Lower leg skin (tissue), 4 donors: ENCODE measurements at places on chromosomes 7 and 10. TPM values are rescaled to one million over a fixed set of nuclear protein-coding genes. Genes with fewer than 3 reads are reported as not detected.

Gene PON1
- total RNA-seq = 1.4 TPM

- DNase-seq = no peak
Measured at GRCh38 chr10:118551535-118552100, 43.8 kb downstream of the PRLHR start.

GRCh38 chr10:117746541-117747448 lies 204.2 kb downstream of the EMX2 start:
- no peak for DNase-seq

Gene ZNF425
- 5.8 TPM for total RNA-seq

Gene GSTK1
- total RNA-seq = 97.0 TPM

DNA sequence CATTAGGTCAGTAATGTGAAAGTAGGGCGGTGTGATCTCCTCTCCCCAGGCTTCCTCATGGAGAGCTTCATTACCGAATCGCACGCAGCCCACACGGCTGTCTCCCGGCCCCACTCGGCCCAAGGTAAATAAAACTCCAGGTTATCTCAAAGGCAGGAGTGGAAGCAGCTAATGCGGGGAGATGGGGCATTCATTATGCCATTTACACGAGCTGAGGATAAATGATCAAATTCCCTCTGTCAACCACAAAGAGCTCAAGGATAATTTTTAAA lies 93.5 kb downstream of the ADARB2 start:
- DNase-seq = no peak

GRCh38 chr7:70193514-70193913 lies 595.2 kb downstream of the AUTS2 start:
- no peak for DNase-seq

- no peak for DNase-seq
Measured at GRCh38 chr7:16040346-16040745, 353.9 kb upstream of the MEOX2 start.
